ENCODE measurements at places on chromosomes 2 and 18.

DNA sequence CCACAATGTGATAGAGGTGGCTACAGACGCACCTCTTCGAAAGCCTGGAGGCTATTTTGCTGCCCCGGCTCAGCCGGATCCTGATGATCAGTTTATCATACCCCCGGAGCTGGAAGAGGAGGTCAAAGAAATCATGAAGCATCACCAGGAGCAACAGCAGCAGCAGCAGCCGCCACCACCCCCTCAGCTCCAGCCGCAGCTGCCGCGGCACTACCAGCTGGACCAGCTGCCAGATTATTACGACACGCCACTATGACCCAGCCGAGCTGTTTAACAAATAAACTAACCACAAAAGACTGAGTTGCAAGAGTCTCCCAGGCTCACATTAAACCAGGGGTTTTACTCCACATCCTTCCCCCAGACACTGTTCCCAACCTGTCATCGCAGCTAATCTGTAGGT, 263.8 kb downstream of the PHLPP1 start:
- DNase-seq, result no peak

DNA sequence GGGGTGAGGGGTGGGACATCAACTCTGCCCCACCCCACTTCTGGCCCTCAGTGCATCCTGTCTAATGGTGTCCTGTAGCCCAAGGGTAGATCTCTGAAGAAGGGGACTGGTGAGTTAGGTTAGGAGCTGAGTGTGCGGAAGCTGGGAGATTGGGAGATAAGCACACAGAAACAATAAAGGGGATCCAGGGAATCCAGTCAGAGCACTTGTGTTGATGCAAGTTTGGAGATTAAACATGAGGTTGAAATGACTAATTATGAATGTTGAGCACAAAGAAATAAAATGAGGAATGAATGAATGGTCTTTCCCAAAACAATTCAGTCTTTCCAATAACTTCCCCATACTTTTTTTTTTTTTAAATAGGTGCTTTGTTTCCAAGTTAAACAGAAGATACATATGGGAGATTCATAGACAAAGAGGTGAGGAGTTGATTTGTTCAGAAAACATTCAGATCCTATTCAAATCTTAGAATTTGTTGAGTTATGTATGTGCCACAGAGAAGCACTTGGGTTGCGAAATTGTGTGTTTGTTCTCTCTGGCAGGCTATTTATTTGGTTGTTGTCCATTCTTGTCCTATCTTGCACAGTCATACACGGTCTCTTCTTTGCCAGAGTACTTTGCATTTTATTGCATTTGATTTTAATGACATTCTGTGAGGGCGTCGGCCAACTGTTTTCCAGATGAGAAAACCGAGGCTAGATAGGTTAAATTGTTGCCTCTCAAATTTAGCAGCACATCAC, 31.6 kb upstream of the NABP1 start:
- DNase-seq, result no peak

DNA sequence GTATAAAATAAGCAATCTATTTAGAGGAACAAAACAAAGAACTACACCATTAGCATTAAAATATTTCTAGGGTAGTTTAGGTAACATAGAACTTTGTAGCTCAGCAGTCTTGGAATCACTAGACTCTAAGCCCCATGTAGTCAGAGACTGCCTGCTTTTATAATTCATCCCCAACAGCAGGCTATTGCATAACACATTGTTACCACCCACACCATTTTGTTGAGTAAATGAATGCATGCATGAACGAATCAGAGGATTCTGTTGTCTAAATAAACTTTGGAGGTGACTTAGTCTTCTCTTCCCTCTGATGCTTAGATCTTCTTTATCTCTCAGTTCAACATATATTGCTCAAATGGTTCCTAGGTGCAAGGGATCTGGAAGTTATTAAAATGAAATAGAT, 167.6 kb upstream of the TNP1 start:
- no peak for DNase-seq

DNA sequence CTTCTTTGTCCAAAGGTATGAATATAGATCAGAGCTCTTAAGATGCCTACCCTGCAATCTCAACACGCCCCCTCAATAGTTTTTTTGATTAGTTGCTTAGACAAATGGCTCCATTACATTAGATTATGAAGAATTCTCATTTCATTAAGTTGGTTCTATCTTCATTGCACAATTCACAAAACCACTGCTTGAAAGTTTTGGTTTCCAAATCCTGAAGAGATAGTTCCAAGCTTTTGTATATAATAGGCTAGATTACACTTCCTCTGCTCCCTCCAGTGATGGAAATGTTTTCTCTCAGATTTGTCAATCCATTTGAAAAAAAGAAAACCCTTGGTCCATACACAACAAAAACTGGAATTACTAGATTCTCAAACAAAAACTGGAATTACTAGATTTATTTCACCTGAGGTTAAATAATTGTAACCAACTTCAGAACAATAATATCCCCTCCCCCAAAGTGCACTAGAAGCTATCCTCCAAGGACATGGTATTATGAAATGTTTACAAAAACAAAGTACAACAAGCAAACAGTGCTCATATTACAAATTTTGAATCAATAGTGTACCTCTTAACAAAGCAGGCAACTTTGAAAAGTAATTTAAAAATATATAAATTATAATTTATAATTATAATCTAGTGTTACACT, 6.8 kb upstream of the TLK1 start:
- DNase-seq, result no peak

GRCh38 chr2:43024515-43025011, 201.8 kb downstream of the ZFP36L2 start:
- peak; percentile 71 for DNase-seq

- no peak for DNase-seq
These were observed 256.1 kb downstream of the PRKCE start for GRCh38 chr2:45907592-45907991.

DNA sequence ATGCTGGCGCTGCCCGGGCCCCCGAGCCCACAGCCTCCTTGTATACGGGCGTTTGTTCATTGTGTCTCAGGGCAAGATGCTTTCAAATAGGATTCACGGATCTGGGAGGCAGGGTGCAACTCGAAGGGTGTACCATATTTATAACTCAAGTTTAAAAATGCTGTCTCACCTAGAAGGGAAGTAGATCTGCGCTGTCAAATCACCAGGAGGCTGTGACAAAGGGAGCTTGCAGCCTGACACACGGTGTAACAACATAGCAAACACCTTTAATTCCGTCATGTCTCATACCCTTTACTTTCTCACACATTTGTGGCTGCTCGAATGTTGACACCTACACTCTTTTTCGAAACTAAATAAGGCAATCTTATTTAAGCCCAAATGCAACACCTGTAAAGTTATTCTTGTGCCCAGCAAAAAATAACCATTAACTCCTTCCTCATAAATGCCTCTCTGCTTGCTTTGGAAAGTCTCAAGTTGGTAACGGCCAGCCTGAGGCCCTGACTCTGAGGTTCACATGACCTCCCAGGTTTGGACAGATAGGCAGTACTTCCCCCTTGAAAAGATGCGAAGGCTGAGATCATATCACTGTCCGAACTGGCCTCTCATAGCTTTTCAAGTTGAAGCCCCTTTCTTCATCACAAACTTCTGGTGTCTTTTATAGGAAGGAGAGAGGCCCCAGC, 11.6 kb downstream of the ZEB2 start:
- no peak for DNase-seq

- DNase-seq, result no peak
These were observed 90.4 kb downstream of the ATAD2B start for GRCh38 chr2:23836505-23836904.

Data from activated CD8-positive, alpha-beta memory T cell treated with anti-CD3 and anti-CD28 coated beads, Interleukin-2, amount 50 U/mL, for 48 hours (primary cell).